Activated naive CD8-positive, alpha-beta T cell treated with anti-CD3 and anti-CD28 coated beads for 36 hours (primary cell): ENCODE measurements at places on chromosomes 3 and 15. TPM values are rescaled to one million over a fixed set of nuclear protein-coding genes. Genes with fewer than 3 reads are reported as not detected.

GRCh38 chr3:72171946-72172345, 387.0 kb upstream of the PROK2 start:
- no peak for DNase-seq
- H3K4me1 ChIP-seq = peaks cover 5% of the 10 kb centered on the region

DNA sequence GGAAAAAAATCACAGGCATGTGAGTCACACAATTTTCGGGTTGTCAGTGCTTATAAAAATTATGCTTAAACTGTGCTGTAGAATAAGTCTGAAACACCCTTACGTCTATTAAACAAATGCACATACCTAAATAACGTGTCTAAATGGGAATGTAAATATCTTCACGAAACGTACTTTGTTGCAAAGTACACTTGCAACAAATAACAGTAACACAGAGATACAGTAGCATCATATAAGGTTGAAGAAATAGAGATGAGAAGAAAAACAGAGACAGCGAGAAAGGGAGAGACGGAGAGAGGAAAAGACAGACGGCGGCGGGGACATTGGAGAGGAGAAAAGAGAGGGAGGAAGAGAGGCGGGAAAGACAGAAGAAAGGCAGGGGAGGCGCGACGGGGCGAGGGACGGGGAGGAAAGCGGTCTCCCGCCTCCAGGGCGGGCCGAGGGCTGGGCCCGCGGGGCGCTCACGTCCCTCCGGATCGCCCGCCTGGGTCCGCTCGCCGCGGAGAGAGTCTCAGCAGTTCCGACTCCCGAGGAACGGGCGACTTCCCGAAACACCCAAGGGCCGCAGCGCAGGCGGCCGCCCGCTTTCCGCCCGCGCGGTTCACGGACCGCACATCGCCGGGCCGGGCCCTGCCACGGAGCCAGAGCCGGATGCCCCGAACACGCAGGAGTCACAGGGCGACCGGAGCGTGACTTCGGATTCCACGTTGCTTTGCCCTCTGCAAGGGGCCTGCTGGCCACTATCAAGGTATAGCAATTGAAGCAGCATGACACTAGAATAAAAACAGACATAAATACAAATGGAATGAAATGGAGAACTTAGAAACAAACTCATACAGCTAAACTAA, 153.4 kb downstream of the LMLN start:
- DNase-seq = no peak
- no peak overlapping the region for H3K27ac ChIP-seq
- H3K4me1 ChIP-seq = peaks cover 14% of the 10 kb centered on the region
- H3K4me3 ChIP-seq = peak overlapping the region; percentile 58
- peaks cover 61% of the 10 kb centered on the region for H3K27me3 ChIP-seq

DNA sequence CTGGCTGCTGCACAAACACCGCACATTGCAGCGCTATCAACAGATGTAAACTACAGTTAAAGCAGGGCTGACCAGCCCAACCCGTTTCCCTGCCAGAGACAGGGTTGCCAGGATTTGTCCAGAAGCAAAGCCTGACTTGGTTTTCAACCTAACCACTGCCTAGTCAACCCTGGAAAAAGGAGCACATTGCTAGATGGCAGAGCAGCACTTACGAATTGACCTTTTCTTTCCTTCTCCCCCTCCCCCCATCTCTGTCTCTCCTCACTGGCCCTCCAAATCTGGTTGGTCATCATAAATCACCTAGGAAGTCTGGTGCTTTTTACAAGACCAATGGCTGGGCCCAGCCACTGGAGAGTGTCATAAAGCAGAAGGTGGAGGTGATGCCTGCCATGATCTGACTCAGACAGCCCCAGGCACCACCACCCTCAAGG, 51.3 kb downstream of the ABCC5 start:
- H3K36me3 ChIP-seq = peaks cover 4% of the 10 kb centered on the region
- H3K27me3 ChIP-seq = no peaks in the 10 kb centered on the region
- no peak overlapping the region for H3K27ac ChIP-seq
- no peaks in the 10 kb centered on the region for H3K4me1 ChIP-seq
- no peak overlapping the region for H3K4me3 ChIP-seq

GRCh38 chr3:74033381-74033780, 408.6 kb upstream of the PDZRN3 start:
- no peaks in the 10 kb centered on the region for H3K27me3 ChIP-seq
- H3K36me3 ChIP-seq = no peaks in the 10 kb centered on the region
- H3K4me1 ChIP-seq = no peaks in the 10 kb centered on the region
- DNase-seq = no peak

- no peak overlapping the region for H3K4me3 ChIP-seq
- H3K27me3 ChIP-seq = peaks cover 3% of the 10 kb centered on the region
- DNase-seq = no peak
- no peak overlapping the region for H3K27ac ChIP-seq
- H3K36me3 ChIP-seq = no peaks in the 10 kb centered on the region
- H3K4me1 ChIP-seq = no peaks in the 10 kb centered on the region
These were observed 29.8 kb upstream of the PRR23E start for GRCh38 chr3:127162947-127163645.

GRCh38 chr3:147937341-147937740, 528.2 kb downstream of the ZIC1 start:
- H3K4me3 ChIP-seq = no peak overlapping the region
- no peaks in the 10 kb centered on the region for H3K36me3 ChIP-seq
- no peak overlapping the region for H3K27ac ChIP-seq
- no peak for DNase-seq
- no peaks in the 10 kb centered on the region for H3K4me1 ChIP-seq
- H3K27me3 ChIP-seq = no peaks in the 10 kb centered on the region

- DNase-seq = no peak
- peaks cover 6% of the 10 kb centered on the region for H3K36me3 ChIP-seq
- no peak overlapping the region for H3K4me3 ChIP-seq
- H3K4me1 ChIP-seq = peaks cover 3% of the 10 kb centered on the region
- H3K27me3 ChIP-seq = no peaks in the 10 kb centered on the region
- H3K27ac ChIP-seq = no peak overlapping the region
These were observed 31.5 kb downstream of the KLHL18 start for GRCh38 chr3:47314056-47314764.

Gene SAMMSON
- total RNA-seq = not detected

- DNase-seq = no peak
- H3K27ac ChIP-seq = no peak overlapping the region
- no peaks in the 10 kb centered on the region for H3K27me3 ChIP-seq
- H3K36me3 ChIP-seq = peaks cover 21% of the 10 kb centered on the region
- H3K4me3 ChIP-seq = no peak overlapping the region
- no peaks in the 10 kb centered on the region for H3K4me1 ChIP-seq
These were observed 36.5 kb downstream of the ATR start for GRCh38 chr3:142542054-142542453.

Gene RYR3
- not detected for total RNA-seq

DNA sequence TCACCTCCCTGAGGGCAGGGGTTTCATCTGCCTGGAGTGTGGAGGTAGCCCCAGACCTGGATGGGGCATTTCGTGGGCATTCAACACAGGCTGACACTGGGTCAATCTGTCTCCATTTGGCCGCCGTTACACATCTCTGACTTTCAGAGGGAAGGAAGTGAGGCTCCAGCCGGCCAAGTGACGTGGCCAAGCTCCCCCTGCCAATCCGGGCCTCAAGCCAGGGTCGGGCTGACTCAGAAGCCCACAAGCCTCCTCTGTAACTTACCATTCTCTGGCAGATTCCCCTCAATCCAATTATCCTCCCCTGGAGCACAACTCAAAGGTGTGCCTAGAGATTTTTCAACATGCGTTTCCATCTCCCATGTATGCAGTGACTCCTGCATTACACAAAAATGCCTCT, 227.6 kb downstream of the KLF13 start:
- H3K4me1 ChIP-seq = peaks cover 19% of the 10 kb centered on the region
- H3K27ac ChIP-seq = no peak overlapping the region
- no peak for DNase-seq
- peaks cover 8% of the 10 kb centered on the region for H3K27me3 ChIP-seq

DNA sequence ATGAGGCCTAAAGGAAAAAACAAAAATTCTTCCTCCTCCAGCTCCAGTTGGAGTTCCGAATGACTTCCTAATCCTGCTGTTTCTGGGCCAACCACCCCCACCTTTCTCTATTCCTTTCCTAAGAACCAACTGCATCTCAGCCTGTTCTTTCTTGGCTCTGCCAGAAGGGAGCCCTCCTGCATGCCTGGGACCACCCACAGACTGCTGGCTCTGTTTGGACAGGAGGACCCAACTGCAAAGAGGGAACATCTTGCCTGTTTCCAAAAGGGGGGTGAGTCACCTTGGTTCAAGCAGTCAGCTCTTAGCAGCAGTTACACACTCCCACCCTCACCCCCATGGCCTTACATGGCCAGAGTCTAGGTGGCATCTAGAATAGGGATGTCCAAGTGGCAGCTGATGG, 116.0 kb upstream of the PRICKLE2 start:
- H3K4me1 ChIP-seq = no peaks in the 10 kb centered on the region
- H3K27me3 ChIP-seq = peaks cover 21% of the 10 kb centered on the region
- no peak overlapping the region for H3K4me3 ChIP-seq
- H3K36me3 ChIP-seq = no peaks in the 10 kb centered on the region
